A673 (cell line): ENCODE measurements at places on chromosomes 1 and 21. TPM values are rescaled to one million over a fixed set of nuclear protein-coding genes. Genes with fewer than 3 reads are reported as not detected.

GRCh38 chr1:238487931-238488330 lies 597.2 kb upstream of the ZP4 start:
- DNase-seq: no peak

Gene HJV
- 0.24 and 0.31 TPM in 2 replicates for total RNA-seq

Gene S100B
- not detected in 2 replicates for total RNA-seq

DNA sequence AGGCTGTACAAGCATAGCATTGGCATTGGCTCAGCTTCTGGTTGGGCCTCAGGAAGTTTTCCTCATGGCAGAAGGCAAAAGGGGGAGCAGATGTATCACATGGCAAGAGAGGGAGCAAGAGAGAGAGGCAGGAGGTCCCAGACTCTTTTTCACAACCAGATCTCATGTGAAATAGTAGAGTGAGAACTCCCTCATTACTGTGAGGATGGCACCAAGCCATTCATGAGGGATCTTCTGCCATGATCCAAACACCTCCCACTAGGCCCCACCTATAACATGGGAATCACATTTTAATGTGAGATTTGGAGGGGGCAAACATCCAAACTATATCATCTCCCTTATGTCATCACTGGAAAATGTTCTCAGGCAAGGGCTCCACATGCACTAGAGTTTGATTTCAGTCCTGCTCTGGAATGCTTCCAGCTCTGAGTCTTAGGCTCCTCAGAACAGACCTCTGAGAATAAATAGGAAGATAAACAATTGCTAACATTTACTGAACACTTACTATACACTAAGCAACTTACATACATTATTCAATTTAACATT lies 39.4 kb upstream of the VTCN1 start:
- DNase-seq: no peak

Gene SLFNL1
- total RNA-seq: 0.37 and 0.39 TPM in 2 replicates

GRCh38 chr1:203860396-203861025 lies 888 bp upstream of the SNRPE start:
- DNase-seq: peak; percentile 76

Gene MMP23B
- total RNA-seq: 0.55 and 0.67 TPM in 2 replicates

DNA sequence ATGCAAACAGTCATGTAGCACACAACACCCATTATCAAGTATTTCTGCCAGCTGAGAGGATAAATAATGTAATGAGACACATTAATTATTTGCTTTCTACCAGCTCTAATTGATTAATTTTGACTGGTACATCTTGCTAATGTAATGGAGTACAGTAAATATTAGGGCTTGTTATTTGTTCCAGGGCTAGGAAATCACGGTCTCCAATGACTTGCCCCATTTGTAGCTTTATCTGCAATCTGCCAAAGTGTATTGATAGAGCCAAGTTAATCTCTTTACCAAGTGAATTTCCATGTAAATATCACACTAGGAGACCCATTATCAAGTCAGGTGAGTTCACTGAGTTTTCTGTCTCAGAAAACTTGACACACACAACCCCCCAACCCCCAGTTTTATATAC lies 55.1 kb downstream of the RGS13 start:
- DNase-seq: no peak

Gene TMEM52
- 4.1 and 10.3 TPM in 2 replicates for total RNA-seq

DNA sequence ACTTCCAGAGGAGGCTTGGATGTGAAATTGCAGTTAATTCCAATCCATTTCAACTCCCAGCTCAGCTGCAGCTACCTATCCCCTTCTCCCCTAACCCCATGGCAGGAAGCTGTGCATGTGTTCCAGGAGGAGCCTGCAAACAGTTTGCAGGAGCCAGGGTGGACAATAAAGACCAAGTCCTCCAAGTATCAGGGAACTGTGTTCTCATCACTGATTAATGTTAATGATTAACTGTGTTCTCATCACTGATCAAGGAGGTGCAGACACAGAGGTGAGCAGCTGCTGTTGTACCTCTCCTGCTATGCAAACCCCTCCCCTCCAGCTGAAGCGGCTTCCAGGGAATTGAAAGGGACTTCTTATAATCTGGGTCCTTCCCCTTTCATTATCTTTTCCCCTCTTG lies 19.2 kb downstream of the CLDN19 start:
- no peak for DNase-seq

GRCh38 chr1:50417946-50418599 lies 5.2 kb downstream of the DMRTA2 start:
- DNase-seq: no peak

Gene C1orf56
- 2.9 and 3.9 TPM in 2 replicates for total RNA-seq

DNA sequence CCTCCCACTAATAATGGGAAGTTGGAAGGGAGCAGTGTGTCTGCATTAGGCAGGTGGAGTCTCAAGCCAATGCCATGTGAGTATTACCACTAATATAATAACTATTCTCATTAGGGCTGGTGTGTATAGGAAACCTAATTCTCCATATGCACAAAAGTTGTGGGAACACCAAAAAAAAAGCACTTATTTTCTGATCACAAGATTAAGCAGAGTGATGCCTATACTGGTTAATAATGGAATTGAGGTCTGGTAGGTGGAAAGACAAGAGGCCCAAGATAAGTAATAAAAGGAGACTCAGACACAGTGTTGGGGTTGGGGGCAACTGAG lies 7.0 kb upstream of the NPL start:
- no peak for DNase-seq

Gene MYBPH
- total RNA-seq: not detected in 2 replicates

Gene TCHHL1
- not detected in 2 replicates for total RNA-seq

Gene PHTF1
- total RNA-seq: 57.2 and 59.2 TPM in 2 replicates

GRCh38 chr21:35386491-35387079 lies 337.5 kb upstream of the RUNX1 start:
- DNase-seq: no peak

Gene LRRC38
- total RNA-seq: not detected in 2 replicates

- DNase-seq: no peak
Observed at GRCh38 chr1:59350521-59350920, 53.6 kb downstream of the FGGY start.

GRCh38 chr1:182259229-182259872 lies 132.2 kb downstream of the GLUL start:
- peak; percentile 8 for DNase-seq

GRCh38 chr1:47390843-47391242 lies 25.2 kb upstream of the FOXE3 start:
- no peak for DNase-seq

DNA sequence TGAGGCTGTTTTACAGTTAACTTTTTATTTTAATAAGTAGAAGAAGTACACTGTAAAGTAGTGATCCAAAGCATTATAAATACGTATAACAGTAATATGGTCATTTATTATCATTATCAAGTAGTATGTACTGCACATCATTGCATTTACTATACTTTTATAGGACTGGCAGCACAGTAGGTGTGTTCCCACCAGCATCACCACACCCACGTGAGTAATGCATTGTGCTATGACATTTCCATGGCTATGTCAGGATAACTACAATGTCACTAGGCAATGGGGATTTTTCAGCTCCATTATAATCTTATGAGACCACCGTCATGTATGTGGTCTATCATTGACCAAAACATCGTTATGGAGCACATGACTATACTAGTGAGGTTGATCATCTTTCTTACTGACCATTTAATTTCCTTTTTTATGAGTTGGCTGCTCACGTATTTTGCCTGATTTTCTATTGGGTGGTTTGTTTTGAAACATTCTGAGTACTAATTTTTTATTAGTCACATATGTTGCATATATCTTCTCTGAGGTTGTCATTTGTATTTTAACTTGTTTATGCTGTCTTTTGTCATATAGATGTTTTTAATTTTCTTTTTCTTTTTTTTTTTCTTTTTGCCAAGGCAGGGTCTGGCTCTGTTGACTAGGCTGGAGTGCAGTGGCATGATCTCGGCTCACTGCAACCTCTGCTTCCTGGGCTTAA lies 25.3 kb upstream of the SHCBP1L start:
- no peak for DNase-seq

- no peak for DNase-seq
Observed at GRCh38 chr1:100624886-100625610, 87.1 kb downstream of the GPR88 start.

Gene GRHL3
- total RNA-seq: 0.20 TPM in 1 of 2 replicates, not detected in the other
